ENCODE measurements at places on chromosomes 2 and 18.

- no peak for DNase-seq
These were observed 674.3 kb downstream of the STK39 start for GRCh38 chr2:167572883-167573619.

DNA sequence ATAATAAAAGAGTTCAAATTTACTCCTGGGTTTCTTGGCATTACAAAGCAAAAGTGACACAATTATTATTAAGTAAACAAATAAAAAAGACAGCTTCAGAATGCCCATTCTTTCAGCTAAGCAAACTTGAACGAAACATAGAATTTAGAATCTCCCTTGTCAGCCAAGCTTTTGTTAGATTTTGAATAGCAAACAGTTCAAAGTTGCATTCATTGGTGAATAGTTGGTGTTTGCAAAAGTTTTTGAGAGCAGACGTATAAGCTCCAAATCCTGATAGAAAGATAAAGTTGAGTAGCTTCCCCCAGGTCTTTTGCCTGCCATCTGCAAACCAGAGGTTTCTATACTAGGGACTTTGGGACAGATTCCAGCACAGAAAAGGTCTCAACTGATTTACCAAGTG, 434.3 kb upstream of the TNP1 start:
- DNase-seq: no peak

GRCh38 chr2:176136374-176137251, 7.1 kb downstream of the HOXD8 start:
- DNase-seq: peak; percentile 68

DNA sequence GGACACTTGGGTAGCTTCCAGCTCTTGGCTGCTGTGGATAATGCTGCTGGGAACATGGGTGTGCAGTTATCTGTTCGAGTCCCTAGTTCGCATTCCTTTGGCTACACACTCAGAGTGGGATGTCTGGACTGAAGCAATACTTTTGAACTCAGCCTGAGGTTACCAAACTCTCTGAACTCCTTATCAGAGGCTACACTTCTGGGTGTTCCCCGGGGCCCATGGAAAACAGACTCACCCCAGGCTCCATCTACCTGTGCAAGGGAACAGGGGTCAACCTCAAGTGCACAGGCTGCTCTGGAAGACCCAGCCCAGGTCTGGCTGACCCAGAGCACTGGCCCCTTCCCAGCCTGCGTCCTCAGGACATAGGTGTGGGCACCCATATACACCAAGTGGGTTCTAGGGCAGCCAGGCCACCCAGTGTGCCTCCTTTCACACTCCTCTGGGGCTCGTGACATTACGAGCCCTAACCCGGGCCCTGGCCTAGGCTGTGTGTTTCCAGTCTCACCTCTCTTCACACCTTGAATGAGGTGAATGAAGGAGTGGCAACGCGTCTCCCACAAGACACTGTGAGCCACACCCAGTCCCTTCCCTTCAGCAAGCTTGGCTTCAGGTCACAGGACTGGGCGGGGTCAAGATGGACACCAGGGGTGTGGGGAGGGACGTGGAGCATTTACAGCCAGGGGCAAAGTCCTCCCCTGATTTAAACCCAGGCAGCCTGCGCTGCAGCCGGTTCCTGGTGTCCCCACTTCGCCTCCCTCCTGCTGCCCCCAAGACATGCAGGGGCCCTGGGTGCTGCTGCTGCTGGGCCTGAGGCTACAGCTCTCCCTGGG, at the start of gene ALPI:
TSS of gene ALPI (plus strand) at position 728 of the 830 bp plus-strand sequence. CDS start at position 775, 47 bp downstream.
- DNase-seq: no peak

DNA sequence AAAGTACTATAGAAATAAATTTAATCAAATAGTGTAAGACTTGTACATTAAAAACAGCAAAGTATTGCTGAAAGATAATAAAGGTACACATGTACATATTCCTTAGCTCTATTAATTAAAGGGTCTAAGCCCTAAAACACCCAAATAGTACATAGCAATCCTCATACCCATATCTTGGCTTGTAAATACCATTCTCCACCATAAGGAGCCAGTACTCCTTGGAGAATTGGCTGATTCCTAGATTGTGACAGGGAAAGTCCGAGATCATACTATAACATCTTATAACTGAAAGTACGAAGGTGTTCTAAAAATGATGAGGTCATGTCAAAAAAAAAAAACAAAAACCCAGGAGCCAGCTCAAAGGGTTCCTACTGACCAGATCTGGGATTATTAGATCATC, 614.6 kb downstream of the SUCLG1 start:
- DNase-seq: no peak

- peak; percentile 75 for DNase-seq
These were observed 98.9 kb upstream of the GLS start for GRCh38 chr2:190781604-190782198.

All from ACHN (cell line).